Placental epithelial cell (primary cell): ENCODE measurements at places on chromosomes 5 and 9. TPM values are rescaled to one million over a fixed set of nuclear protein-coding genes. Genes with fewer than 3 reads are reported as not detected.

The NME5 gene
- 0.43 and 1.6 TPM in 2 replicates for total RNA-seq

The FNIP1 gene
- 43.2 and 49.3 TPM in 2 replicates for total RNA-seq

The PCDHGB6 gene
- total RNA-seq, result 2.3 and 3.1 TPM in 2 replicates

The CRAT gene
- 32.0 and 40.0 TPM in 2 replicates for total RNA-seq

The ROPN1L gene
- 1.6 and 3.9 TPM in 2 replicates for total RNA-seq

The LHX3 gene
- total RNA-seq, result not detected in 2 replicates

The IL31RA gene
- under 0.01 TPM in 1 of 2 replicates, not detected in the other for total RNA-seq

The TMEM267 gene
- total RNA-seq, result 6.3 and 10.1 TPM in 2 replicates

The BNIP1 gene
- 5.1 and 14.1 TPM in 2 replicates for total RNA-seq

The ESM1 gene
- 0.22 TPM in 1 of 2 replicates, not detected in the other for total RNA-seq

The MYMK gene
- total RNA-seq, result not detected in 2 replicates

The PTGES gene
- total RNA-seq, result 309 and 422 TPM in 2 replicates

The ANKRD20A1 gene
- total RNA-seq, result under 0.01 TPM in 2 replicates

The CDH12 gene
- not detected in 2 replicates for total RNA-seq
